ENCODE measurements at places on chromosomes 11 and 22.

DNA sequence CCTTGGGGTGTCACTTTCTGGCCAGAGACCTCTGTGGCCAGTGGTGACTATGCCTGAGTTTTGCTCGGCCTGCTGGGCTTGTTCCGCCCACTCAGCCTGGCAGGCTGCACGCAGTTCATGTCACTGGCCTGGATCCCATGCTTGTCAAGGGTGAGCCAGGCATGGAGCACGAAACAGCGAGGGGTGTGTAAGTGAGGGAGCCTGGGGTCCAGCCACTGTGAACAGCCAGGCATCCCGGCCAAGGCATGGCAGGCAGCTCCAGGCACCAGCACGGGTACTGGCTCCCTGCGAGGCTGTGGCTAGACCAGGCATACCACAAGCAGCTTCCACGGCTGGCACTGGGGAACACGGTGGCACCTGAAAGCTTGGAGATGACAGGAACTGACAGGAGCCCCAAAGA, 214.3 kb downstream of the LRRC4C start:
- DNase-seq, result no peak

DNA sequence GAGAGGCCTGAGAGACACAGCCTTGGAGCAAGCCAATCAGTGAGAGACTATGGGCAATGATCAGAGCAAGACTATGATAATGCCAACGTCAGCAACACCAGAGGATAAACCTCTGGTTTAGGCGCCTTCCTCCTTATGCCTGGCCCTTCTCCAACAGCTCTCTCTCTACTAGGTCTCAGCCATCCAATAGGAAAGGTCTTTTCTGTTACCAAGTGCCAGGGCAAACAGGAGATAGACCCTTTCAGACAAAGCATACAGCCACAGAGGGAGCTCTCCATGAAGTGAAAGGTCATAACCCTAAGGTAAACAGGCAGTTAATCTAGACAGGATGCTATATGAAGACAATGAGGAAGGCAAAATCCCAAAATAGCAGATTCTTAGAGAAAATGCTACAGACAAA, 9.5 kb downstream of the STK33 start:
- DNase-seq, result no peak

- no peak for DNase-seq
Measured at GRCh38 chr11:106608677-106609076, 409.6 kb downstream of the GUCY1A2 start.

- no peak for DNase-seq
Measured at GRCh38 chr11:19577391-19577975, 135.2 kb upstream of the NAV2 start.

GRCh38 chr11:26700574-26701235, 21.2 kb downstream of the SLC5A12 start:
- DNase-seq, result no peak

- DNase-seq, result no peak
Measured at GRCh38 chr11:31995032-31995431, 95.8 kb upstream of the RCN1 start.

Measured in CMK (cell line).